ENCODE measurements at places on chromosomes 12 and 14.

DNA sequence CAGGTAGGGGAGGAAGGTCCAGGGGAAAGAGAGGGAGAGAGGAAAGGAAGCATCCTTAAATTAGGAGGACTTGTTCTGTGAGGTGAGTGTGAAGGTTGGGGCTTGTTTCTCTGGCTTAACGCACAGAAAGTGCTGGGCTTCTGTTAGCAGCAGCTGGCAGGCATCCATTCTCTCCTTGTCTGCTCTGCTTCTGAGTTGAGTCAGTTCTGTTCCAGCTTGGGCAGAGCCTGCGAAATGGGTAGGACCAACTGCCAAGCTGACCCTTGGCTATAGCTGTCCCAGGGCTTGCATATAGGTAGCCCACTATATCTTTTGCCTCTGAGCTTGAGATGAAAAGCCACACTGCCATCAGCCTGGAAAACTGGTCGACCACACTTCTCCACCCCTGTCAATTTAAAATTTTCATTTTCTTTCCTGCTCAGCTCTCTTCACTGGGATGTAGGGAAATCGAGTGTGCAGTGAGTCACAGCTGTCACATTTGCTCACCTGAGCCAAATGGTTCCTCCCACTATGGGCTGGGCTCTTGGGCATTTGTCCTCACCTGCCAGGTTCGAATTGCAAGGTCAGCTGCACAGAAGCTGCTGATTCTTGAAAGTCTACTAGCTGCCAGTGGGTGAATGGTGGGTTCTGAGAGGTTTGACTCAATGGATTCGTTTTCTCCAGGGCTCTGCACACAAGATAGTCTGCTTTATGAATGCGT lies 256.4 kb upstream of the PWP1 start:
- DNase-seq, result no peak

DNA sequence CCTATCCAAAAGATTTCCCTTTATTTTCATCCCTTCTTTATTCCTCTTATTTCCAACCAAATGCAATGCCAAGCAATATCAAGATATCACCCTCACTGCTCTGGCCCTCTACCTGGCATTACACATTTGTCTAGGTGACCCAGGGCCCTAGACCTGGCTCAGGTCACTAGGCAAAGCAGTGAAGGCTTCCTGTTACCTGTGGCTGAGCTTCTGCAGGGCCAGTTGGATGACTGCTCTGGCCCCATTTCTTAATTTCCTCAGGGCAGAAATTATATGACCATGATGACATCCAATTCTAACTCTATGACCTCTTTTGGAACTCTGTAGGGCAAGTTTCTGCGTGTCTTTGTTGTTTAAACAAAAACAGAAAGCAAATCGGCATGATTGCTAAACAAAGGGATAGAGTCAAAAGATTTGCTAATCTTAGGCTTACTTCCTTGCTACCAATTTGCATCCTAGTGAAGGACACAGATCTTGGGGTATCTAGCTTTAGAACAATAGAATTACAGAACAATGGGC lies 7.4 kb upstream of the CCDC198 start:
- no peak for DNase-seq

DNA sequence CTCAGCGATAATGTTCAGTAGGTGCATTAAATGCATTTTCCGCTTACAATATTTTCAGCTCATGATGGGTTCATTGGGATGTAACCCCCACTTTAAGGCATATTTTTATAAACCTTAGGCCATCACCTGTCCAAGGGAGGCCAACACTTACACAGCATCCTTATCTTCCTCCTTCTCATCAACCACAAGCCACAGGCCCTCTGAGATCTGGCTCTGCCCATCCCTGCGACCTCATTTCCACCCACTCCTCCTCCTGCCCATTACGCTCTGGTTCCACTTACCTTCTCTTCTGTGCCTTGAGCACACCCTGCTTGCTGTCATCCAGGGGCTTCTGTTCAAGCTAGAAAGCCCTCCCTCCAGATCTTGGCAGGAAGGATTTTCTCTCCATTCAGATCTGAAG lies 93.2 kb downstream of the EGLN3 start:
- DNase-seq, result no peak

- DNase-seq, result no peak
Observed at GRCh38 chr14:35222872-35223466, 69.2 kb upstream of the PSMA6 start.

All from esophagus squamous epithelium (tissue), 5 donors.